HuH-7.5 (cell line): ENCODE measurements at places on chromosomes 7 and 10.

DNA sequence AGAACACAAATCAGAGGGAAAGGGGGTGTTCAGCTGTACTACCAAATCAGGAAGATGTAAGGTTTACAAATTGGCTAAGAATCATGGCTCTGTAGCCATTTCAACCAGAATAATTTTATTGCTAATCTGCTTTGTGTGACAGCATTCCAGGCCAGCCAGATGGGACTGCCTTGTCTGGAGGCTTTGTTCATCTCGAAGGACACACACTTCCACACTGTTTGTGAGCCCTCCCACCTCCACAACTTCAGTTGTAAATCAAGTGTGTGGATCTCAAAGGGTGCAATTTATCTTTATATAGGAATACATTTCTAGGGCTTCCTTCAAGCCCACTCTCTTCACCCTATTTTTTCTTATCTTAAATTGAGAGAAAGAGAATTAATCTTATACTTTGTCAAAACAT lies 6.9 kb upstream of the OIT3 start:
- no peak for DNase-seq

DNA sequence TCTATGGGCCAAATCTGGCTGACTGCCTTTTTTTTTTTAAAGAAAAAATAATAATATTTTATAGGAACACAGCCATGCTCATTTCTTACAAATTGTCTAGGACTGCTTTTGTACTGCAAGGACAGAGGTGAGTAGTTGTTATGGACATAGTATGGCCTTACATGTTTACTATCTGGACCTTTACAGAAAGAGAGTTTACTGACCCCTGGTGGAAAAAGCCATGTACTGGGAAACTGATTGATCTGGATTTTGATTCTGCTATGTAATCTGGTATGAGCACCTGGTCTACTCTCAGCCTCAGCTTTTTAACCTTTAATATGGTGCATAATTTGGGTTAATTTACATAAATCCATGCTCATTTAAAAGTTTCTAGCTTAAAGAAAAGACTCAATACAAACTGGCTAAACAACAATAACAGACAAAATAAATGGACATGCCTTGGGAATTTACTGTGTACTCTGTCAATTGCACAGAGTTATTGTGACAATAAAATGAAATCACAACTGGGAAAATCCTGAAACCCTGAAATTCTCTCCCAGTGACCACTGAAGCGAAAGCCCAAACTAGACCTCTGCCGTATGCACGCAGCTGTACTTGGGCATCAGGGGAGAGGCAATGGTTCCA lies 260.7 kb downstream of the BMPER start:
- peak; percentile 17 for DNase-seq

DNA sequence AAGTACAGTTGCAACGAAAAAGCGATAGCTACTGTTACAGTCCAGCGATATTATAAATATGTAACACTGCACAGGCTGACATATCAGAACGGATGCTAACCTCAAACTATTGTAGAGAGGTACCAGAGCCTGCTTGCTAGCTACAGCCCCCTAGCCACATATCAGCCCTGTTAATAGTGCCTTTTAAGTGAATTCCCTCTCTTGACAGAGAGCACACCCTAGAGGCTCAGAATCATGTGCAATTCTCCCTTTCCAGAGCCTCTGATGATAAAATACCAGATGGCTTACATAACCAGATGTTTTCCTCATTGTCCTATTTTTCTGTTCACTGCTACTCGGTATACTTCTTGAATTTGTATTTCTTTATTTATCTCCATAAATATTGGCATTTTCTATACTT lies 960.7 kb upstream of the CELF2 start:
- DNase-seq, result no peak

DNA sequence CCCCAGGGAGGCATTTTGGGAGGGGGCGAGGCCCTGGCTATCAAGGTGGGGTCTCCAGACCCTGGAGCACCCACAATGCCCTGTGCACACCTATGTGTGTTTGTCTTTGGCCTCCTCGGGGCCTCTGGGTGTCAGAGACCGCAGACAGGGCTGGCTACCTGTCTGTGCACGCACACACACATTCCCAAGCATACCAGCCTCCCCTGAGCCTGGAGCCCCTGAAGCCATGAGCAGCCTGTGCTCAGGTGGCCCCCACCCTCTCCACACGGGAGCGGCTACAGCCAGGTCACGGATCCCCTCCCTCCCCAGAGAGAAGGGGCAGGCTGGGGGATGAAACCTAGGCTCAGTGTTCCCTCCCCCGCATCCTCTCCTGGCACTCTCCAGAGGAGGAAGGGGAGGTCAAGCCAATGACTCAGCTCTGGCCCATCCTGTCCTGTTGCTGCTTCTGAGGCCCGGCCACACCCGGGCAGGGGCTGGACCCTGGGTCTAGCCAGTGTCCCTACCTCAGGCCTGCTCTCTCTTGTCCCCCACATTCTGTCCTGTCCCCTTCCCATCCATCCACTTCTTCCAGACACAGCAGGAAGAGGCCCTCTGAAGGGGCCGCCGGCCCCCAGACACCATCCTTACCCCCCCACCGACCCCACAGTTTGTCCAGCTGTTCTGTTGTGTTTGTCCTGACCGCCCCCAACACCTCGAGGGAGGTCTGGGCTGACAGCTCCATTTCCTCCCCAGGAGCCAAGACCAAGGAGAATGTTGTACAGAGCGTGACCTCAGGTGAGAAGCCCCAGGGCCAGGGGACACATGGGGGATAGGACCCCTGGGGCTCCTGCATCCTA lies 720 bp downstream of the SNCG start:
- no peak for DNase-seq

DNA sequence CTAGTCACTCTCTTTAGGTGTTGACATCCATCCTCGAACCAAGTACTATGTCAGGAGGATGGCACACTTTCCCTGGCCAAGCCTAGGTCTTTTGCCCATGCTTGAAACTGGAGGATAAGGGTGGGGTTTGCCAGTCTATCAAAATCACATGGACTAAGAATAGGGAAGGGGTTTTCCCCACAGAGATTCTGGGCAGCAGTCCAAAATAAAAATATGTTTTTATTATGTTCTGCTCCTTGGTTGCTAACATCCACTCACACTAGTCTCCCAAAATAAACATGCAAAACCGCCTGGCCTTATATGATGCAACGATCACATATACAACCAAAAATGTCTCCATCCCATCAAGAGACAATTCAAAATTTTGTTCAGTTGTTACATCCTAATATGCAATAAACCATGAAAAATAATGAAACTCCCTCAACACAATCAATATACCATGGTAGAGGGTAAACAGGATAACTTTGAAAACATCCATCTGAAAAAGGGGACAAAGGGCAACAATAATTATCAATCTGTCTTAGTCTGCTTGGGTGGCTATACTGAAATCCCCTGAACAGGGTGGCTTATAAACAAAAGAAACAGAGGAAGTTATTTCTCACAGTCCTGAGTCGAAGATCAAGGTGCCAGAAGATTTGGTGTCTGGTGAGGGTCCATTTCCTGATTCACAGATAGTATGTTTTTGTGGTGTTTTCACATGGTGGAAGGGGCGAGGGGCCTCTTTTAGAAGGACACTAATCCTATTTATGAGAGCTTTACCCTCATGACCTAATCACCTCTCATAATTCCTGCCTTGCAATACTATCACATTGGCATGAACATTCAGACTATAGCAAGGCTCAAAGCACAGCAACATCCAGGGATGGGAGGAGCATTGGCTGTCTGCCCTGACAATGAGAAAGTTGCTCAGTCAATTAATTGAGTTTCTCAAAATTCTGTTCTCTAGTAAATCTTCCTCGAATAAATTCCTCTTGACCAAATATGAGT lies 159.3 kb downstream of the ETV1 start:
- no peak for DNase-seq

DNA sequence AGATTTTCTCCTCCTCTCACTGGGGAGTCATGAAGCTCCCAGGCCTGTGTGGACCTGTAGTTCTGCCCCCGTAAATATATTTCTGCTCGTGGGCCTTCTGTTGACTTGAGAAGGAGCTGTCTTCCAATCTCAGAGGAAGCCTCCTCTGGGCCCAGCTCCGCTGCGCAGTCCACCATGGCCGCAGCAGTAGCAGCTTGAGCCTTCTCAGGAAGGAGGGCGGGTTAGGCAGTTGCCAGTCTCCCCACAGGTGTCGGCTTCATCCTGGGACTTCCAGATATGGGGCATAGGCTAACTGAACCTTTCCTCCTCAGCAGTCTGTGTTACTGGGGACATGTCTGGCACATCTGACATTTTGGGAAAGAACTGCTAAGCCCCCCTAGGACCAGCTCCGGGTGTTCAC lies 62.9 kb upstream of the TRIM8 start:
- DNase-seq, result no peak

DNA sequence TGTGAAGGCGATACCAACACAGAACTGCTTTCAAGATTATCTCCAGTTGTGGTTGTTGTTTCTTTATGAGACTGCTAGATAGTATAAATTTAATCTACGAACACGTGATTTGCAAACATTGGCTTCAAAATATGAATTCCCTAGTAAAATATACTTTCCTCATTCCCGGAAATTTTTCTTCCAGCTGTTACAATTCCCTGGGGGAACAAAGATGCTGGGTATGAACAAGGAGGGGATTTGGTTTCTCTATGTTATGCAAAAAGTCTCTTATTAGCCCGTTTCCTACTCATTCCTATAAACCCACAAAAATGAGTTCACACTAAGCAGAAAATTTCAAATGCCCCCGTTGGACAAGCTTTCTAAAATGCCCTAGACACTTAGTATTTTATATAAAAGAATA lies 928.3 kb downstream of the CNTNAP2 start:
- no peak for DNase-seq

DNA sequence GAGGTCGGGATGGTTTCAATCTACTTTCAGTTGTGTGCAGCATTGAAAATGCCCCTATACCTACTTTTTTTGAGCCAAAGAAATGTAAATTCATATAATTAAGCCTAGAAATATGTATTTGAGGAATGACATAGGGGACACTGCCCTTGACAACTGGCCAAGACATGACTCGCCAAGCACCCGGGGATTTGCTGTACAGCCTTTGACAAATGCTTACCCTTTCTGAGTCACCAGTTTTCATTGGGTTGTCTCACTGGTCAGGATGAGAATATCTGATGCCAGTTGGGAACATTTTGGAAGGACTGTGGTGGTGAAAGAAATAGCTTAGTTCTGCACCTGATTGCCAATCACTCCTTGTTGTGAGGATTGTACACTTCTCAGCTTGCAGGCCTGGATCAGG lies 166.8 kb upstream of the HABP2 start:
- DNase-seq, result no peak

DNA sequence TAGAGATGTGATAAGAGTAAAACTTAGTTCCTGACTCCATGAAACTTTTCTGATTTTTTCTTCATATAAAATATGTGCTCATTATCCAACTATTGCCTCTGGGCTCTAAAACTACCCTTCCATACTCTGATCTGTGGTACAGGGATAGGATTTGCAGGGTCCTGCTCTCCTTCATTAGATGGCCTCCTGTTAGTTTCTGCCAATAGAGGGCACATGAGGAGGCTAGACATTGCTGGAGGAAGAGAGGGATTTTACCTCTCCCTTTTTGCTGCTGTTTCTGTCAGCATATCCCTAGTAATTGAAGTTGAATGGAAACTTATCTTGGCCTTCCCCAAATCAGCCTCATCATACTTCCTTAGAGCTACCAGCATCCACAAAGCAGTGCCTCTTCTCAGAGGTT lies 269.4 kb downstream of the NXPH1 start:
- no peak for DNase-seq

GRCh38 chr7:34672430-34672829 lies 14.4 kb downstream of the NPSR1 start:
- no peak for DNase-seq

DNA sequence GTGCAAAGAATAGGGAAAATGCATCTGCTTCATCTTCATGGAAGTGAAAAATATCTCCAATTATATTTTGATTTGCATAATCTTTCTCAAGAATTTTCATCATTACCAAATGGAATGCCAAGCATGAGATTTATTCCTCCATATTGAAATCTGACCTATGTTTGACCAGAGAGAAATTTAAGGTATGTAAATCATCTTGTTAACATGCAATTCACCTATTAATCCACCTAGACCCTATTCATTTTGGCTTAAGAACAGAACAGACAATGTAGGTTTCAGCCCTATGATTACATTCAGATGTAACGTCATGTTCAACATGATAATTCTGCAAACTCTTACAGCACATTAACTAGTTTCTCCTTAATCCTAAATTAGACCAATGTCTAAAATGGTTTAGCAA lies 30.8 kb upstream of the TMEM140 start:
- DNase-seq, result no peak

- no peak for DNase-seq
These were observed 355.3 kb upstream of the GALNT17 start for GRCh38 chr7:70776627-70777101.

DNA sequence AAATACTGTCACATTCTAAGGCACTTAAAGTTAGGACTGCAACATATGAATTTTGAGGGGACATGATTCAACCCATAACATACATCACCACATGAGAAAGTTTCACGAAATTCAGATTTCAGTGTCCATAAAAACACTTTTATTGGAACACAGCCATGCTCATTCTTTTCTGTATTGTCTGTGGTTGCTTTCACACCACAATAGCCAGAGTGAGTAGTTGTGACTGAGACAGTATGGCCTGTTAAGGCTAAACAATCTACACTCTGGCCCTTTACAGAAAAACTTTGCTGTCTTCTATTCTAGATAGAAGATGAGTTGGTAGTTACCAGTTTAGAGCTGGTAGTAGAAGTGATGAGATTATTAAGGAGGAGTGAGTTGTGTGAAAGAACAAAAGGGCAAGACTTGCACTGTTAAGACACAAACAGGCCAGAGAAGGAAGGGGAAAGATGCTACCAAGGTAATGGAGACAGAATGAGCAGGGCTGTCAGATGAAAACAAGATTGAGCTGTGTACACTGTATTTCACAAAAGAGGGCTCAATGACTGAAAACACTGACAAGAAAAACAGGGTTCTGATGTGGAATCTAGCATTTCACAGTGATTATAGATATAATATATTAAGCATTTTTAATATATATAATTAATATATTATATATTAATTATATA lies 108.6 kb downstream of the PPP1R3A start:
- DNase-seq, result no peak

GRCh38 chr7:37218956-37219355 lies 229.7 kb downstream of the ELMO1 start:
- DNase-seq, result no peak

- no peak for DNase-seq
These were observed 19.7 kb upstream of the CCSER2 start for GRCh38 chr10:84308481-84309304.

- DNase-seq, result no peak
These were observed 130.9 kb upstream of the MBL2 start for GRCh38 chr10:52903397-52903938.

GRCh38 chr10:45443101-45444009 lies 69.3 kb downstream of the ALOX5 start:
- no peak for DNase-seq

GRCh38 chr10:4704034-4704545 lies 121.9 kb upstream of the AKR1E2 start:
- DNase-seq, result no peak
